ENCODE measurements at places on chromosomes 12 and 14.

DNA sequence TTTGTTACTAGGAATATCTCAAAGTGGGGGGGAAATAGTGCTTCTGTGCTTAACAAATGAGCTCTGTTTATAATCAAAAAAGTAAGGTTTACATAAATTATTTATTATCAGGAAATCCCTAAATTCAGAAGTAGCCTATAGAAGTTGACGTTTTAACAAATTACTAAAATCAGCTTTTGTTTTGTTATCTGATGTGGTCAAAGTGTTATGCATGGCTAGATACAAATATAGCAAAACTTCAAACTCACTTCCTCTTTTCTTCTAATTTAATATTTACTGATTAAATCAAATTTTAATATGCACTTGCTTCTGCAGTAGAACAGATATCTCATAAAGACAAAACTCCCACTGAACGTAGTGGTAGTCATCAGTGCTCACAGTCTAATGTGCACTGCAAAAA is 47.5 kb downstream of the GARIN6 start:
- no peak for DNase-seq

GRCh38 chr14:50622978-50623377 is 45.1 kb downstream of the SAV1 start:
- no peak for DNase-seq

GRCh38 chr14:23137192-23137812 is 18.2 kb upstream of the CEBPE start:
- no peak for DNase-seq

DNA sequence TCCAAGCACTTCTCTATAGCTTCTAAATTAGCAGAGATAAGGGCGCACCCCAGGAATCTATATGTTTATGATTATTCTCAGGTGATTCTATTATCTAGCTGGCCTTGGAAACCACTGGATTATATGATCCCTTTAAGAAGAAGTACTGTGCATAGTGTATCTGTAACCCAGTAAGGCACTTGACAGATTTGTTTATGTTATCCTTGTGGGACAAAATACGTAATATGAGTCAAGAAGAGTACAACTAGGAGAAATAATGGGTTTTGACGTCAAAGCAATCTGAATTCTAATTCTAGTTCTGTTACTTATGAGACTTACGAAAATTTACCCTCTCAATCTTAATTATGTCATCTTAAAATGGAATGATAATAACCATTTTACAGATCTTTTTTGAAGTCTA is 259.6 kb upstream of the NAV3 start:
- no peak for DNase-seq

- no peak for DNase-seq
Observed at GRCh38 chr12:104953323-104953722, 4.8 kb downstream of the SLC41A2 start.

GRCh38 chr12:113278141-113278540 is 56.8 kb downstream of the SLC8B1 start:
- DNase-seq: no peak

- DNase-seq: no peak
Observed at GRCh38 chr14:100193417-100194357, 34.2 kb upstream of the DEGS2 start.

GRCh38 chr12:109671502-109671901 is 42.1 kb upstream of the FAM222A start:
- no peak for DNase-seq

GRCh38 chr12:9869307-9870161 is at the start of gene CLEC2B:
Gene CLEC2B, minus strand, starts transcription at chr12:9869354.
- DNase-seq: no peak

GRCh38 chr14:21880918-21881317 is 207.3 kb upstream of the OR4E1 start:
- DNase-seq: no peak

GRCh38 chr12:6532927-6533652 is 1.2 kb upstream of the GAPDH start:
- no peak for DNase-seq

DNA sequence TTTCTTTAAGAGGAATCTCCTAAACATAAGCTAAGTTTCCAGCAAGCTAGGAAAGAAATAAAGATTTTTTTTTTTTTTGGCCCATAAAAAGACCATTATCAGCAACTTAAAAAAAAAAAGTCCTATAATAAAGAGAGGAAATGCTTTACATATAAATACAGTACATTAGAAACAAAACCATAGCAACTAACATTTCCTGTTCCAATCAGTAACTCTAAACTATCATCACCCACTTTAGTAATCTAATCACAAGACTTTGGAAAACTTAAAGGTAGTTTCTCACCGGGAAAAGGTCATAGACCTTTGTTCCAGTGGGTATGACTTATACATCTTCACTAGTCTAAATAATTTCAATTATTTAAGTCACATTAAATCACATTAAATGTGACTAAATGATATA is 11.1 kb downstream of the SPTSSA start:
- DNase-seq: no peak

DNA sequence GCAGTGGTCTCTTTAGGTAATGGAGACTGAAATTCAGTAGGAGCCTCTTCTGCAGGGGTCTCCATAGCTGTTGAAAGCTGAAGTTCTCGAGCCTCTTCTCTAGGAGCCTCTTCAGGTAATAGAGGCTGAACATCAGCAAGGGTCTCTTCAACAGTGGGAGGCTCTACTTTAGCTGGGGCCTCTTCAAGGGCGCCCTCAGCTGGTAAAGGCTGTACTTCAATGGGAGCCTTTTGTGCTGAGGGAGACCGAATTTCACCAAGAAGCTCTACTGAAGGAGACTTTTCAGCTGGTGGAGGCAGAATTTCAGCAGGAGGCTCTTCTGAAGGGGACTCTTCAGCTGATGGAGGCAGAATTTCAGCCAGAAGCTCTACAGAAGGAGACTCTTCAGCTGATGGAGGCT is 1.5 kb downstream of the FSCB start:
- no peak for DNase-seq

- no peak for DNase-seq
Observed at GRCh38 chr12:123058481-123058880, 78.0 kb downstream of the ARL6IP4 start.

DNA sequence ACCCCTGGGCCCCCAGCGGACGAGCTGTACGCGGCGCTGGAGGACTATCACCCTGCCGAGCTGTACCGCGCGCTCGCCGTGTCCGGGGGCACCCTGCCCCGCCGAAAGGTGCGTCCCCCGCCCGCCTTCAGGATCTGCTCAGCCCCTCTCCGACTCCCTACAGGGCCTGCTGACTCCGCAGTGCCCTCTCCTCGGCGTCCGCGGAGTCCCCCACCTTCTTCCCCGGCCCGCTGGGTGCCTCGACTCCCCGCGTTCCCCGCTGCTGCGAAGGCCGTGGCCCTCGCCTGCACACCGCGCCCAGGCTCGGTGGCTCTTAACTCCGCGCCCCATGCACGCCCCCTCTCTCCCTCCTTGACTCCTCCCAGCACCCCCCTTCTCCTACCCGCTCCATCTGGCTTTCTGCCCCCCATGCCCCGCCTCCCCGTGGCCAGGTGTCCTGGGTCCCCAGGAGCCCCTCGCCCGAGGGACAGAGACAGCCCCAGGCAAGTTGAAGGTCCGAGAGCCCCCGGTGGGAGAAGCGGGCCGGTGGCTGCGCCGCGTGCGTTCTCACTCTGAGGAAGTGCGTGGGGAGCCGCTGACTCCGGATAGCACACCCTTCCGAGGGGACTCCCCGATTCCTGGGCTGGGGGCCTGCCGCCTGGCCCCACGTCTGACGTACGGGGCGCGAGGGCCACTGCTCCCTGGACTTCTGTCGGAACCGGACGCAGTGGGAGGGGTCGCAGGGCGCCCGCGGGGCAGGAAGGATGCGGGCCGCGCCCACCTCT is 594 bp downstream of the TAMALIN start:
- DNase-seq: no peak

DNA sequence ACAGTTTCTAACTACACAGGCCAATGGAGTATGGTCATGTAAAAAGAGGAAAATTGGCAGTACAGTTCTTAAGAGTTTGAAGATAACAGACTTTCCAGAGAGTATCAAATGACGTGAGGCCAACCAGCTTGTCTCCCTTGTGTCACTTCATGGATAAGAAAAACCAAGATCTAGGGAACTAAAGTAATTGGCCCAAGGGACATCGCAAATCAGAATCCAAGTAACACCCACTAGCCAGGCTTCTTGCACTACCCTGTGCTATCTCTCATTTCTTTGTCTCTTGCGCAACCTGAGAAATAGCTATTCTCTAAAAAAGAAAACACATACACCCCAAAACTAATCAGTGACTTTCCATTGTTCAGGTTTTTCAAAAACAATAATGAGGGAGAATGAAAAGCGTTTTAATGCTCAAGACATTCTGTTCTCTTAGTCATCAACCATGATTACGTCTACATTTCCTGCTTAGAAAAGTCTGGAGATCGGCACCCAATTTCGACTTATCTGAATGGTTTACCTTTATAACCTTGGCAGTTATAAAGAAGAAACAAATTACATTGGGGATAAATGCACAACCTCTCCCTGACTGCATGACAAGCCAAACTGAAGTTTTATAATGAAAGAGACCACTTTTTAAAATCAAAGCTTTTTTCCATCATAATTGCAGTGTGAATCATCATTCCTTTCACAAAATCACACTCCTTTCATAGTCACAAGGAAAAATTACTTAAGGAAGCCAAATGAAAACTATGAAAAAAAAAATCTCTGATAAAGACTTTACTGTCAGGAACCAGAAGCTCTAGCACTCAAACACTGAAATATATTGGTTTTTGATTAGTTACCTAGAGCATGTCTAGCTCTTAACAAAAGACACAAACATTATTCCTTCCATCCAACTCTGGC is 42.1 kb downstream of the TMTC1 start:
- no peak for DNase-seq

GRCh38 chr12:10638728-10639127 is 25.3 kb upstream of the MAGOHB start:
- no peak for DNase-seq

DNA sequence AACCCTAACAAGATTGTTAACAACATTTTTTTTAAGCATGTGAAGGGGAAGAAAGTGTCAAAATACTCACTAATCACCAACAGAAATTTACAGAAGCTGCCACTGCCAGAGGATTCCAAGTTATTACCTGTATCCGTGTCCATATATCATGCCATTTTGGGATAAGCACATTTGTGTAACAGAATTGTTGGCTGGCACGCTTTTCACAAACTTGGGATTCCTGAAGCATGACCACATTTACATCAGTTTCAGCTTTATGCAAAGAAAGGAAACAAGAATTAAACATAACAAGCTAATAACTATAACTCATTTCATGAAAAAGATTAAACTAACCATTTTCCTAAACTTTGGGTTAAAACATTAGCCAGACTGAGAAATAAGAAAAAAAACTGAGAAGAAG is 5.9 kb downstream of the NEMP1 start:
- no peak for DNase-seq

- no peak for DNase-seq
Observed at GRCh38 chr12:75177997-75178396, 31.6 kb downstream of the KCNC2 start.

GRCh38 chr12:42859612-42860011 is 270.1 kb upstream of the PRICKLE1 start:
- no peak for DNase-seq

DNA sequence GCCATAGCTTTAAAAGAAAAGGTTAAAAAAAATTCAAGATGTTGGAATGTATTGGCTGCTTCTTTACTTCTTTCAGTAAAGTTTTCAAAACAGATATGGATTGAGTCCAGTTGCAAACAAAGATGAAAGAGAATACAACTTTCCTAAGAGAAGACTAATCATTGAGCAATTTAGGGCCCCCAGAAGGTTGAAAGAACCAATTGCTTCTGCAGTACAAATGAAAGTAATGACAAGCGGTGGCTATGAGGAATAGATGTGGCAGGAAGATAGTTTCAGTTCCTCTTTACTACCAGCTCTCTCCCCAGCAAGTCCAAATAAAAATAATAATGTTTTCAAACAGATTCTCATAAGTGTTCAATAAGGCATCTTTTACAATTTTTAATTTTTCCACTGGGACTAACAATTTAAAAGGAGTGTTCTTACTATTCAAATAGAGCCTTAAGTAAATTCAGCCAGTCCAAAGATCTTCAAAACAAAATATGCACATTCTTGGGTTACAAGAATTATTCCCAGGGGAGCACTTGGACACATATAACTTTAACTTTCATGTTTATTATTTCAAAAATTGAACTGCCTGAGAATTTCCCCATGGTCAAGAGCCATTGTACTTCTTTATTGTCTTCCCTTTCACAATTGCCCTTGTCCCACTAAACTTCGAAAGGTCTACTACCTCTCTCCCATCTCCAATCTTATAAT is 62.3 kb upstream of the PPP1R12A start:
- no peak for DNase-seq

GRCh38 chr12:52316290-52316689 is 4.9 kb downstream of the KRT83 start:
- DNase-seq: no peak

- DNase-seq: no peak
Observed at GRCh38 chr12:6666211-6666610, 3.3 kb upstream of the ING4 start.

All from stimulated activated CD8-positive, alpha-beta memory T cell treated with anti-CD3 and anti-CD28 coated beads, Interleukin-2, amount 100 ng/mL, for 1 hour (primary cell).